ENCODE measurements at places on chromosomes 7 and 10. TPM values are rescaled to one million over a fixed set of nuclear protein-coding genes. Genes with fewer than 3 reads are reported as not detected.

GRCh38 chr10:13971601-13972475 lies 358.9 kb downstream of the FRMD4A start:
- no peak for DNase-seq

DNA sequence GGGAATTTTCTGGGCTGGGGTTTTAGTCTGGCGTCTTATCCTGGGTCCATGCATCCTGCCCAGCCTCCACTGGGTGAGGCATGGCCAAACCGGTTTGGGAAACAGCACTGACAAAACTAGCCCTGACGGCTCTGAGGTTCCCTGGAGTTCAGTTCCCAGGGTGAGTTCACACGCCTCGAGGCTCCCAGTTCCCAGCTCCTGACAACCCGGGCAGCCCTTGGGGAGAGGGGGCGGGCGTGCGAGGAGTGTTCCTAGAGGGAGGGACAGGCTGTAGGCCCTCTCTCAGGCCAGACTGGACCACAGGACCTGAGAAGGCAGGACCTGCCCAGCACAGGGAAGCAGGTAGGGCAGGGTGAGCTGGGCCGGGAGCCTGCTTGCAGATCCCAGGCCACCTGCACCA lies 82.3 kb upstream of the PPIF start:
- DNase-seq, result no peak

DNA sequence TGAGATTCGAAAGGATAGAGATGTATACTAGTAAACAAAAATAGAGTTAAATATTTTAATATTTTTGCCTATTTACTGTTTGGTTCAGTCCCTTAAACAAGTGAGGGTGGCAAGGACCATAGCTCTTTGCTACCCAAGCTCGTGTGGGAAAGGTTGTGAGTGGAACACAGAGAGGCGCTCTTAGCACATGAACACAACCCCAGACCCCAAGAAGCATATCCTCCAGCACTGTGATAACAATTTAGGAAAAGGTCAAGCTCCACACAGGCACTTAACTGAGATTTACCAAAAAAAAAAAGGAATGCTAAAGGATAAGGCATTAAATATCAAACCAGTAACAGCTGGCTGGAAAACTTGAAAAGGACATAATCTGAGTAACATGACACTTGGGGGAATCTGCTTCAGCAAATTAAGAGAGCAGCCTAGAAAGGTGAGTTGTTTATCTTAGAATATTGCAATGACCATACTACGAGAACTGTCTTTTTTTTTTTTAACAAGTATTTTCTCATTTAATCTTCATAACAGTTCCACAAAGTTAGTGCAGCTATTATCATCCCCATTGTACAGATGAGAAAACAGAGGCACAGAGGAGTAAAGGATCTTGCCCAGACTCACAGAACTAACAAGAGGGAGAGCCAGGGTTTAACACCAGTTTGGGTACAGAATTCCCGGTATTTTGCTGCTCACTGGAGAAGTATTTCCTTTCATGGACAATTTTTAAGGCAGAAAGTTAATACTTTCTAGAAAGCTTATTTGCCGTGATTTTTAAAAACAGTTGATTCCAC lies 303.5 kb upstream of the AOAH start:
- DNase-seq, result no peak

GRCh38 chr7:142443216-142444010 lies 185.6 kb upstream of the PRSS58 start:
- DNase-seq, result no peak

GRCh38 chr10:71569775-71570588 lies 149.6 kb downstream of the C10orf105 start:
- no peak for DNase-seq

- DNase-seq, result no peak
These were observed 29.0 kb downstream of the CUBN start for GRCh38 chr10:17100586-17100985.

Gene SHLD2
- polyA plus RNA-seq, result 18.9 TPM
